Right kidney (tissue), 9 donors: ENCODE measurements at places on chromosomes 5 and 9.

DNA sequence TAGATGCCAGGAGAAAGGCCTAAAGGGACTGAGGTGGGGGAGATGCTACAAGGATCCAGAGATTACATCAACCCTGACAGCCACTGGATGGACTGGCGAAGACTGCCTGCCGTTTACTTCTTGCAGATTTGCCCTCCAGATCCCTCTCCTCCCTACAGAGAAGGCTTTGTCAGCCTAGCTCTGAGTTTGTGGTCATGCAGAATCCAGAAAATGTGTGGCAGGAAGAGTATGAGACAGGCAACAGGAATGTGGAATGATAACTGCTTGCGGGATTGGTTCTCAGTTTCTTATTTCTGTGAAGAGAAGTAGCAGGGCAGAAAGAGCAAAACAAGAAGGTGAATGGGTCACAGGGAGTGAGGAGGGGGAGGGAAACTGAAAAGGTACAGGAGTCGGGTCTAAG is 129.6 kb downstream of the TLE1 start:
- DNase-seq, result no peak

DNA sequence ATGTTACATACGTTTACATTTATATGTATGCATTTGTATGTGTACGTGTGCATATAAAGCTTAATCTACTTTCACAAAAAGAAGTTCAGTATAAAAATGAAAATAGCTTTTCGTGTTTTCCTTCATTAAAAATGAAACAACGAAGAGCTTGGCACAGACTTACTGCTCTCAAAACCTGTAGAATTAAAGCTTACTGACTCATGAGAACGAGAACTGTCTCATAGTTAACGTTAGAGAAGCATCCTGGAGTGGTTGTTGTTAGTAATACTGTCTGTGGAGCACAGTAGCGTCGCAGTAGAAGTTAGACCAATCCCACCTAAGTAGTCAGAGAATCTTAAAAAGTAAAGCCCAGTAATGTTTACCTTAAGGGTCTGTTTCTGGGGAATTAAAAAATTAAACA is 1.3 kb downstream of the MAT2B start:
- no peak for DNase-seq

DNA sequence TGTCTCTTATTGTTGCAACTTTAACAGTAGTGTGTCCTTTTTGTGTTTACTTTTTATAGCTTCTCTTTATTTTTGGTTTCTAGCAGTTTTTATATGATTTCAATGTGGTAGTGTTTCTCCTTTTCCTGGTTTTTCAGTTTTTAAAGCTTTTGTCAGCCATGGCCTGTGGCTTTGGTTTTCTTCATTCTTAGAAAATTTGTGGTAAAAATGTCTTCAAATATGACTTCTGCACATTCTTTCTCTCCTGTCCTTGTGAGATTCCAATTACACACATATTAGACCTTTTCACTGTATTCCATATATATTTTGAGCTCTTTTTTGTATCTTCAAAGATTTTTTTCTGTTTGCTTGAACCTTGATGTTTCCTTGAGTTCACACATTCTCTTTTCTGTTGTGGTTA is 180.5 kb downstream of the CNTLN start:
- no peak for DNase-seq

DNA sequence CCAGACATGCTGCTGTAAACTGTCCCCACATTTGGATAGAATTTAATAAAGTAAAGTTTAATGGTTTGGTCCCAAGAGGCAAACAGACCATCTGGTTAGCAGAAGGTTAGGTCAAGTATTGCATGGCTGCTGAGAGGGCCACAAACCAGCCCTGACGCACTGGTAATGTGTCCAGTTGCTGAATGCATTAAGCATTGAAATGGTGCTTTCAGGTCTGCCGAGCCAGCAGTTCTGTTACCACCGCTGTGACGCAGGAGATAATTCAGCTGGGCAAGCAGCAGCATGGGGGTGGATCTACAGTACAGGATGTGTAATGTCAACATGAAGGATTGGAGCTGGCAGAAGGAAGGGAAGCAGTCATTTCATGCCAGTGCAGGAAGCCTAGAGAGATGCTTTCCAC is 16.0 kb downstream of the ZNF462 start:
- no peak for DNase-seq

DNA sequence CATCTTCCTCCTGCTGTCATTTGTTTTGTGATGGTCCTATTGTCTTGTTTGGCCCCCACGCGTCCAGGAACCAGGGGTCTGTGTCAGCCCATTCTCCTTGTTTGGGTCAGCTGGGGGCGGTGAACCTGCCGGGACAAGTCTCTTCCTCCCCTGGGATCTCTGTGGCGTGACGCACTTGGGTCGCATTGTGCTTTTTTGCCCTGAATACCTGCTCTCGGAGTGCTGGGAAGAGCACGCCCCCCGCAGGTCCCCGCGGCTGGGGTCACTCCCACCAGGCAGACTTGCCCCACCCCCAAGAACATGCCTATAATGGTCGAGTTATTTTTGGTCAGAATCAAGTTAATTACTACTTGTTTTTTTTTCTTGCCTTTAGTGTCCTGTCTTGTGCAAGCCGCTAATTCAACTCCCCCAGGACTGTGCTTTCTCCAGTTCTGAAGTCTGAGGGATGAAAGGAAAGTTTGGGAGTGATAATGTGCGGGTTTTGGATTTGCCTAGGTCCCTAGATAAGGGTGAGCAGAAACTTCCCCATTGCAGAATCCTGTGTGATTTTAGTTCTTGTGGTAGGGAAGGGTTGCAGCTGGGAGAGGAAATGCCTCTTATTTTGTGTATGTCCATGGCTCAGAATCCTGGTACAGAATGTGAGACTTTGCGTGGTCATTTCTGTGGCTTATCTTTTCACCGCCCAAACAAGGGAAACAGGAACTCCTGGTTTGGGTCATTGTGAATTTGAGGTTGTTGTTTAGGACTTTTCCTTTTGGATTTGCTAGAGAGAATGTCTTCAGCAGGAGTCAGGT is 789 bp downstream of the ACER2 start:
- DNase-seq, result no peak

DNA sequence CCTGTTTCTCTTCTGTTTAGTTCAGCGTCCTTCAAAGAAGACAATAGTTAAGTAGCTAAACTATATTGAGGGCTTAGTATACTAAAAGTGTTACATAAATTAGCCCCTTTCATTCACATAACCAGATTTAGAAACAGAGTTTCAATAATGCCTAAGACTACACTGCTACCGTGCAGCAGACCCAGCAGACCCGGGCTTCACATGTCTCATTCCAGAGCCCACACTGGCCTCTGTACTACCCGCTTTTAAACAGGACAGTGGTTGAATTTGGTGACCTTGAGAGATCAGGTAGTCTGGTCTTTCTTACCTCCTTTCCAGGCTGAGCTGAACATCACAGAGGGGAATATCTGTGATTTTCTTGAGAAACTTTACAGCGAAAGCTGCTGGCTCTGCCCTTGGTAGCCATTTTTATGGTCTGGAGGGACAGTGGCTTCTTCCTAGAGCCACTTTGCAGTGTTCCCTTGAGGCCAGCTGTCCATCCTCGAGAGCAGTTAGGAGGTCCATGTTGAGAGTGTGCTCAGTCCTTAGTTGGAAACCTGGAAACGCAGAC is 56.5 kb downstream of the SLC22A5 start:
- no peak for DNase-seq

DNA sequence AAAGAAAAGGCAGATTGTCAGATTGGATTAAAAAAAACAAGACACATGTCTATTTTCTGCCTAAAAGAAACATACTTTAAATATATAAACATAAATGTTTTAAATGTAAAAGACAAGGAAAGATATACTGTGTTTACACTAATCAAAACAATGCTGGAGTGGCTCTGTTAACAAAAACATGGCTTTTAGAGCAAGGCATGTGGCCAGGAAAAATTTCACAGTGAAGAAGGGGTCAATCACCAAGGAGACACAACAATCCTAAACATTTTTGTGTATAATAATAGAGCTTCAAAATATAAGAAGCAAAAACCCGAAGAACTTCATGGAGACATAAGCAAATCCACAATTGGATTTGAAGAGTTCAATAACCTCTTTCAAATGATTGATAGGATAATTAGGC is 18.5 kb upstream of the GADD45G start:
- no peak for DNase-seq

DNA sequence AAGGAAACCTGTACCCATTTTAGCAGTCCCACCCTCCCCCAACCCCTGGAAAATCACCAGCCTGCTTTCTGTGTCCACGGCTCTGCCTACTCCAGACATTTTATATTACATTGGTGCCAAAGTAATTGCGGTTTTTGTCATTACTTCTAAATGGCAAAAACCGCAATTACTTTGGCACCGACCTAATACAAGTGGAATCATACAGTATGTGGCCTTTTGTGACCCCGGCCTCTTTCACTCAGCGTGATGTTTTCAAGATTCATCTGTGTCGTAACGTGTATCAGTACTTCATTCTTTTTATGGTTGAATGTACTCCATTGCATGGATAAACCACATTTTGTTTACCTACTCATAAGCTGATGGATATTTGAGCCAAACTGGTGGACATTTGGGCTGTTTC is 9.7 kb upstream of the ORM1 start:
- no peak for DNase-seq

GRCh38 chr9:18068900-18069299 is 405.1 kb upstream of the ADAMTSL1 start:
- DNase-seq, result no peak

GRCh38 chr5:167308466-167308865 is 983.0 kb upstream of the WWC1 start:
- no peak for DNase-seq

DNA sequence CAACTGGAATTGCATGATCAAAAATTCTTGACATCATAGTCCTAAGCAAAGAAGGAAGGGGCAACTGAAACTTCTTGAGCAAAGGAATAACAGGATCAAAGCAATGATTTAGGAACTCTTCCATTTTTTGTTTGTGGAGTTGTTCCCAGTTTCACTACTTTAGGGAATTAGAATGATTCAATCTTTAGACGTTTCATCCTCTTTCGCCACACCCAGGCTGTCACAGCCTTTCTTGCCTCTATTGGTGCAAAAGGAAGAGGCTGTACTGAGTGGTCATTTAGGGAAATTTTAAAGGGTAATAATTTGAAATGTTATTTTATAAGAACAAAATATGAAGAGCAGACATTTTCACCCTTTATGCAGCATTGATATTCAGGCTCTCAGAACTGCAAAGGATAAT is 1026.0 kb upstream of the ARRDC3 start:
- DNase-seq, result no peak

- DNase-seq, result no peak
Observed at GRCh38 chr5:11050596-11051304, 289.7 kb upstream of the DAP start.
